ENCODE measurements at places on chromosomes 2 and 18. TPM values are rescaled to one million over a fixed set of nuclear protein-coding genes. Genes with fewer than 3 reads are reported as not detected.

TMEFF2 gene
- not detected for polyA plus RNA-seq

SRBD1 gene
- polyA plus RNA-seq = 9.9 TPM

PRSS56 gene
- not detected for polyA plus RNA-seq

HTR2B gene
- polyA plus RNA-seq = not detected

PUM2 gene
- polyA plus RNA-seq = 14.6 TPM

TMEM169 gene
- polyA plus RNA-seq = 0.53 TPM

IRS1 gene
- 0.21 TPM for polyA plus RNA-seq

SCYGR7 gene
- not detected for polyA plus RNA-seq

MEP1B gene
- 0.35 TPM for polyA plus RNA-seq

TRAPPC8 gene
- 18.5 TPM for polyA plus RNA-seq

CCDC148 gene
- not detected for polyA plus RNA-seq

INO80D gene
- polyA plus RNA-seq = 12.0 TPM

ZNF385B gene
- polyA plus RNA-seq = not detected

ARHGAP25 gene
- 217 TPM for polyA plus RNA-seq

RPRM gene
- not detected for polyA plus RNA-seq

ITGB1BP1 gene
- polyA plus RNA-seq = 122 TPM

TUBA4A gene
- 229 TPM for polyA plus RNA-seq

TEX44 gene
- polyA plus RNA-seq = not detected

RNPEPL1 gene
- 22.6 TPM for polyA plus RNA-seq

SP5 gene
- not detected for polyA plus RNA-seq

ITGA4 gene
- polyA plus RNA-seq = 129 TPM

GATA6 gene
- polyA plus RNA-seq = not detected

SCYGR4 gene
- not detected for polyA plus RNA-seq

ANKRD62 gene
- not detected for polyA plus RNA-seq

CEP76 gene
- polyA plus RNA-seq = 8.5 TPM

GCG gene
- polyA plus RNA-seq = not detected
